ENCODE measurements at places on chromosomes 7 and 10. TPM values are rescaled to one million over a fixed set of nuclear protein-coding genes. Genes with fewer than 3 reads are reported as not detected.
A peak's percentile ranks its signal among the peaks of the same experiment; 100 is the strongest.

- DNase-seq = no peak
Measured at GRCh38 chr7:26724795-26725194, 139.6 kb downstream of the SKAP2 start.

DNA sequence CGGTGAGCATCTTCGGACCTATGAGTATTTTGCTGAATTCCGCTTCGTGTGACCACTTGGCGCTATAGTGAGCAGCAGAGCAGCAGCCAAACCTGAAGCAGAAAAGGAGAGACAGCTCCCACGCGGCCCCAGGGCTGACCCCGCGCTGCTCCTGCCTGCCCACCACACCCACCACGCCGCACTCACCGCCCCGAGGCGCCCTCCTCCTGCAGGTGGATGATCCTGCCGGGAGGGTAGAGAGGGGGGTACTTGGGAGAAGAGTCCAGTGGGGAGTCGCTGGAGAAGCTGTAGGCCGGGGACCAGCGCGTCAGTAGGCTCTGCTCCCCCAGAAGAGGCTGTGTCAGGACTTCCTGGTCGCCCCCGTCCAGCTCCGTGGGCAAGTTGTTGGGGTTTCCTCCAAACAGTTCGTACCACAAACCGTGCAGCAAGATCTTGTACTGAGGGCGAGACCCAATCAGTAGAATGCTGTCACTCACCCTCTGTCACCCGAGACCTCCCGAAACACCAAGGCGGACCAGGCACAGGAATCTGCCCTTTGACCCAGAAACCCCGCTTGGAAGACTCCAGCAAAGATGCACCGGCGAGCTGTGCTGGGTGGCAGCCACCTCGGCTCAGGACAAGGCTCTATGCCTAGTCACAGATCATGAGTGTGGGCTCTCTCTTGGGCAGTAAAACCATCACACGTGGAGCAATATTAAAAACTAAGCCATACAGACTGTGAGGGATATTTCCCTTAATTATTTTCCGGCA is 37.6 kb downstream of the DAGLB start:
- DNase-seq = no peak

DNA sequence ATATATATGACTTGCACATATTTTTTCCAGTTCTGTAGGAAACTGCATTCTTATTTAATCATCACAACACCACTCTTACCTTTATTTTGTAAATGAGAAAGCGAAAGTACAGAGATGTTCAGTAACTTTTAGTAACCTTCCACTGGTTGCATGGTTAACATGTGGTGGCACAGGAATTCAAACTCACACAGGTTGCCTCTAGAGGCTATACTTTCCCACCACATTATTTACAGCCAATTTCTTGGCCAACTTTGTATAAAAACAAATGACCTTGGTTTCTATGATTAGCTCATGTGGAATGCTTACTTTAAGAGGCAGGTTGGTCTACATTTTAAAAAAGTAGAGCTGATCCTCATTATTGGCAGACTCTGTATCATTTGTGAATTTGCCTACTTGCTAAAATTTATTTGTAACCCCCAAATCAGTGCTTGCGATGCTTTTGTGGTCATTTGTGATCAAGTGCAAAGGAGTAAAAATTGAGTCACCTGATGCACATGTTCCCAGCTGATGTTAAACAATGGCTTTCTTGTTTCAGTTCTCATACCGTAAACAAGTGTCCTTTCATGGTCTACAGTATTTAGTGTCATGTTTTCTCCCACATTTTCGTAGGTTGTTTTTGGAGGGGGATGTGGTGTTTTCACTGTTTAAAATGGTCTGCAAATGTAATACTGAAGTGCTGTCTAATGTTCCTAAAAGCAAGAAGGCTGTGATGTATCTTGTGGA is 14.8 kb downstream of the BBS9 start:
- no peak for DNase-seq

- DNase-seq = no peak
Measured at GRCh38 chr10:75371010-75371409, 30.6 kb downstream of the ZNF503 start.

DNA sequence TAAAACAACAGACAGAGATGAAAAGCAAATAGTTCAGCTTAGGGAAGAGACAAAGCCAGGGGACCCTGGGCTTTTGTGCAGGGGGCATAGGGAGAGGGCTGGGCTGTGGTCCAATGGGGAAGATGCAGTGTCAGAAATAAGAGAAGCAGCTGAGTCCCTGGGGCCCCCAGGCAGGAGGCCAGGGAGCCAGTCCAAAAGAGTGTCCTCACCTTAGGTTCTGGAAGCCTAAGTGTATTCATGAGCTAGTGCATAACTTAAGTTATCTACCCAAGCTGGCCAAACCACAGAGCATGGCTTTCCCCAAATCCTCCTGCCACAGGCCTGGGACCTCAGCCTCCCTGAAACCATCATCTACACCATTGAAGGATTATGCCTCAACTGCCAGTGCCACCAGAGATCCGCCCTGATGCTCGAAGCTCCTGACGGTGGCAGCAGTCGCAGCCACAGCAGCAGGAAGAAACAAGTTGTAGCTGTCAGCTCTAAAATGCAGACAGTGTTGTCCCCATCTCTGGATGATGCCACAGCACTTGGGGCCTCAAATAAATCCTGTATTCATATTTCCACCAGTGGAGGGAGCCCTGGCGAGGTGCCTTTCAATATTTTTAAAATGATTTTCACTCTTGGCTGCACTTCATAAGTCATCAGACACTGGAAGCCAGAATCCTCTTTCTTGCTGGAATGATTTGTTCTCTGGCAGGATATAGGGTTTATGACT is 574.6 kb downstream of the GRID1 start:
- DNase-seq = no peak

GRCh38 chr10:63072951-63073350 is 60.2 kb upstream of the NRBF2 start:
- no peak for DNase-seq

- DNase-seq = no peak
Measured at GRCh38 chr7:27220440-27220955, 20.6 kb upstream of the HOXA13 start.

DNA sequence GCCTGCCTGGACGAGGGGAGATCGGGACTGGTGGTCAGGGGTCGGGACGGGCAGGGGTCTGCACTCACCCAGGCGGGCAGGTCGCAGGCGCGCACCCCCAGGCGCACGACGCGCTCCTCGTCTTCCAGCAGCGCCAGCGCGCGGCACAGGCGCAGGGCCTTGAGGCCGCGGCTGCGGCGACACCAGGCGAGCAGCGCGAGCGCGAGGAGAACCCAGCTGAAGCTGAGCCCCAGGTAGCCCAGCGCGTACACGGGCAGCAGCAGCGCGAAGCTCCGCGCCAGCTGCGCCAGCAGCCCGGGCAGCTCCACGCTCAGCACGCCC is 328 bp downstream of the ESYT2 start:
- DNase-seq = peak; percentile 56

- peak; percentile 61 for DNase-seq
Measured at GRCh38 chr7:47327698-47328391, 254.1 kb downstream of the TNS3 start.

- DNase-seq = no peak
Measured at GRCh38 chr10:89363729-89364442, 14.0 kb upstream of the IFIT1B start.

DNA sequence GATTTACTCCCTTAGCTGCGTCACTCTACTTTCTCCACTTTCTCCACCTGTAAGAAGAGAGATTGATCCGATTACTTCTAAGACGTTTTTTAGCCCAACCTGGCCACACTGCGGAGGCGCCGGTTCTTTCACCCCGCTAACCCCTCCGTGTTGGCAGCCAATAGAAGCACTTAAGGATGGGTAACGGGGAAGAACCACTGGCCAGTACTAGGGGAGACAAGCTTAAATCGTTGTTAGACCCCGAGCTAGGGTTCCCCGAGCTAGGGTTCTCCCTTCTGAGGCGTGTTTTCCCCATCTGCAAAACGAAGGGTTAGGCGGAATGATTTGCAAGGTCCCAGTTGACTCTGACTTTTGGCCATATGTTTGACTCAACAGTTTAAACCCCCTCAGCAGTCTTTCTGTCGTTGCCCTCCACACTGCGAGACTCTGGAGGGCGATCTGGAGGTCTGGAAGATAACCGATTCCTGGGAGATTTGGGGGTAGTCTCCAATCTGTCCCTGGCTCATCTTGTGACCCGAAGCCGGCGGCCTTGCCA is 644 bp downstream of the UMAD1 start:
- peak; percentile 18 for DNase-seq

DNA sequence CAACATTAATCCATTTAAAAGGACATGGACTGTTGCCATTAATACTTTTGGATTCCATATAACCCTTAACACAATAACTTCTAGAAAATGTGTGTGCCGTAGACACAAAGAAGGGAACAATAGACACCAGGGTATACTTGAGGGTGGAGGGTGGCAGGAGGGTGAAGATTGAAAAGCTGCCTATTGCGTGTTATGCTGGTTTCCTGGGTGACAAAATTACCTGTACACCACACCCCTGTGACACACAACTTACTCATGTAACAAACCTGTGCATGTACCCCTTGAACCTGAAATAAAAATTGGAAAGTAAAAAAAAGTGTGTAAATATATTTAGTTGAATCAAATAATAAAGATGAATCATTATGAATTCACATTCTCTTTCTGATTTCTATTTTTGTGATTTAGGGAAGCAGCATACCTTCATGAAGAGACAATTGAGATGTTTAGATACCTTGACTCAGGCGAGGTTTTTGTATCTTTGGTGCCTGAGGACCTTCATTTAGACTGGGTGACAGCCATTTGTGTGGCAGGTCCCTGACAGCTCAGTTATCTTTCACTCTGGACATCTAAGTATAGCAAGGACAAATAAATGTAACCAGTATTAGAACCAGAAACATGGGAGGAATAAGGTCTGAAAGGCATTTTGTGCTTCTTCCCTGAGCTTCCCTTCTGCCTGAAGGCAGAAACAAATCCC is 28.7 kb downstream of the GIMAP8 start:
- no peak for DNase-seq

- no peak for DNase-seq
Measured at GRCh38 chr7:49396229-49396628, 377.2 kb upstream of the VWC2 start.

GRCh38 chr7:24318326-24318725 is 34.3 kb downstream of the NPY start:
- peak; percentile 13 for DNase-seq

GRCh38 chr7:17130281-17131059 is 168.0 kb upstream of the AHR start:
- peak; percentile 4 for DNase-seq

DNA sequence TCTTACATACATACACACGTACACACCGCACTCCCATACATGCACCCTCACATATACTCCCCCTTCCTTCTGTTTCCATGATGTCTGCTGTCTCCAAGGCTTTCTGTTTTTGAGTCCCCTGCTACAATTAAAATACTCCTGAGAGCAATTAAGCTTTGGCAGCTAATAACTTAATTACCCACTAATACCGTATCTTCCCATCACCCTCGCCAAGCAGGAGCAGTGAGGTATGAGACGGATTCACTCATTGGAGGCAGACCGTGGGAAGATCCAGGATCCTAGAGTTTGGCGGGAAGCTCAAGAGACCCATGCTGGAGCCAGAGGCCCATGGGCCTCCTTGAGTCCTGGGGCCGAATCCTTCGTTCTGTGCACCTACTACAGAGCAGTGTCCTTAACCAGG is 1.7 kb upstream of the CALN1 start:
- DNase-seq = no peak

DNA sequence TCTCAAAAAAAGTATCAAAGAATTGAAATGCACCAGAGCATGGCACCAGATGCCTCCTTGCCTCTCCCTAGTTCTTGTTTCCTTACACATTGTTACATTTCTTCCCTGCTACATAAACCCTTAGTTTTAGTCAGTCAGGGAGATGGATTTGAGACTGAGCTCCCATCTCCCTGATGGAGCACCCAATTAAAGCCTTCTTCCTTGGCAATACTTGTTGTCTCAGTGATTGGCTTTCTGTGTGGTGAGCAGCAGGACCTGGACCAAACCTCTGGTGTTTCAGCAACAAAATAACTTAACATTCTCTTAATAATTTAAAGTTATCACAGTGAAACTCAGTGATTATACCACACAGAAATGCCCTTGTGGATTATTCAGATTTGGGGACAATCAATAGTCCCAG is 26.9 kb downstream of the PPP1R3C start:
- DNase-seq = no peak

- no peak for DNase-seq
Measured at GRCh38 chr7:69526570-69526969, 71.7 kb upstream of the AUTS2 start.

GRCh38 chr7:137930581-137930980 is 71.3 kb downstream of the CREB3L2 start:
- no peak for DNase-seq

DNA sequence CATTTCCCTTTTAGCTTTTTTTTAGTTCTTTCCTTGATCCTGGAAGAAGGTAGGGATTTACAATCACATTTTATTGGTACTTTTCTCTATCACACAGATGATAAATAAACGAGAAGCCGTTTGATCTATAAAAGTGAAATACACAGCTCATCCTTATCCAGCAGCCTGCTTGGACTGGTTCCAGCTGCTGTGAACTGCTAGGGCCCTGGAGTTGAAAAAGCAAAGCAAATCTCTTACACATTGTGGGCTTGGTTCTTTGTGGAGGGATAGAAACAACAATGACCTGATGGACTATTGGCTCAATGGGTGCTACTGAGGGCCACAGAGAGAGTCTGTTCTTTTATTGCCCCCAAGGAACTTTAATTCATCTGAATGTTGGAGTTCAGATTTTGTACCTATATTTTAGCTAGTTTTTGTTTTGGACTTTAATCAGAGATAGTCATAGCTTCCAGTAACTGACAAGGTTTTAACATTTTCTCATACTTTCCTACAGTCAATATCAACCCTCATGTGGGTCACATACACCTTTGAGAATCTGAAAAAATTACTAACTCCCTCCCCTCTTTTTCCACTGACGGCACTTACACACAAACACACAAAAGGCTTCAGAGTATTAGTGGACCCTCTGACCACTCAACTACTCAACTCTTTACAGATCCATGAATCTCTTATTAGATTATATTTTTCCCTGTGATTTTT is 91.6 kb upstream of the CCDC6 start:
- no peak for DNase-seq

- no peak for DNase-seq
Measured at GRCh38 chr7:81608748-81609382, 161.0 kb downstream of the HGF start.

GRCh38 chr7:107070710-107071109 is 26.2 kb downstream of the PRKAR2B start:
- no peak for DNase-seq

- no peak for DNase-seq
Measured at GRCh38 chr7:155506854-155507337, 39.5 kb downstream of the CNPY1 start.

Gene FLNC
- total RNA-seq = 7.7 TPM

Gene AFAP1L2
- total RNA-seq = 0.77 TPM

Gene ABCB1
- 1.0 TPM for total RNA-seq

Gene SAP25
- total RNA-seq = 2.6 TPM

Gene DAGLB
- total RNA-seq = 27.2 TPM

Gene FAM20C
- 3.1 TPM for total RNA-seq

Gene ENKUR
- not detected for total RNA-seq

Gene CYP2C18
- not detected for total RNA-seq

Gene ANKIB1
- 51.0 TPM for total RNA-seq

Gene SFRP4
- total RNA-seq = not detected

Gene MBL2
- total RNA-seq = not detected

Gene ITGB1
- 504 TPM for total RNA-seq

Gene EEF1AKMT2
- 12.5 TPM for total RNA-seq

Gene MXI1
- total RNA-seq = 10.3 TPM

Data from endothelial cell (in vitro differentiated cells).